Activated CD8-positive, alpha-beta memory T cell treated with anti-CD3 and anti-CD28 coated beads for 4 hours (primary cell): ENCODE measurements at places on chromosomes 3 and 15.

DNA sequence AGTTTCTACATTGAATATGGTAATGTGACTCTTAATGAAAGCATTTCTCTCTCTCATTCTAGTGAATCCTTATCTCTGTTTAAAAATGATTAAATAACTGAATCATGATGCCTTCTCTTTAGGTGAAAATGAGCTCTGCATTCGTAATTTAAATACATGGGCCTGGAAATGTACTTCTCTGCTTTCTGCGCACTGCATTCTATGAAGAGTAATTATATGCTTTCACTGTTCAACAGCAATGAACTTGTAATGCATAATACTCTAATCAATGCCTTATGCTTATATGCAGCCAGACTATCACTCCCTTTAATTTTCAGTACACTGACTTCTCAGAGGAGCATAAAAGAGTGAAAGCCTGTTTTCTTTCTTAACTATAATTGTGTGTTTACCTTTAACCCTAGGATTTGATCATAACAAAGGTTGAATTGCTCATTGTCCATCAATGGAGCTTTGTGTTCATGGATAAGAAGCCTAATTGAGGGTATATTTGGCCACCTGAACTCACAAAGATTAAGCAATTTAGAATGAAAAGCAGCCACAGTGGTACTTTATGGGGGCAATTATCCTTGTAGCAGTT is 330.8 kb upstream of the PDZRN3 start:
- no peak for DNase-seq

DNA sequence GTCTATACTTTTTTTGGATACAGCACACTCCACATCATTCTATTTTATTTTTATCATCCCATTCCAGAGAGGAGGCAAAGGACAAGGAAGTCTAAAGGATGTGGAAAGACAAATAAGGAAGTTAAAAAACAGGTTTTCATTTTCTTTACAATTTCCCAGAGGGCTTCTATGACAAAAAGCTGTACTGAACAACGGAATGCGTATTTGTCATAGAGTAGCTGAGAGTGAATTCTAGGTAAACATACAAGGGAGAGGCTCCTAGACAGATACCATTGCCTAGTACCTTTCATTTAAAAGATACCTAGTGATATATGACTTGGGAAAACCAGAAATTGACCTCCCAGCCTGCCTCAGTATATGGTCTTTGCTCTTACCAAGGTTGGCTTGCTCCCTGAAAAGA is 341.7 kb downstream of the FHIT start:
- DNase-seq: no peak

DNA sequence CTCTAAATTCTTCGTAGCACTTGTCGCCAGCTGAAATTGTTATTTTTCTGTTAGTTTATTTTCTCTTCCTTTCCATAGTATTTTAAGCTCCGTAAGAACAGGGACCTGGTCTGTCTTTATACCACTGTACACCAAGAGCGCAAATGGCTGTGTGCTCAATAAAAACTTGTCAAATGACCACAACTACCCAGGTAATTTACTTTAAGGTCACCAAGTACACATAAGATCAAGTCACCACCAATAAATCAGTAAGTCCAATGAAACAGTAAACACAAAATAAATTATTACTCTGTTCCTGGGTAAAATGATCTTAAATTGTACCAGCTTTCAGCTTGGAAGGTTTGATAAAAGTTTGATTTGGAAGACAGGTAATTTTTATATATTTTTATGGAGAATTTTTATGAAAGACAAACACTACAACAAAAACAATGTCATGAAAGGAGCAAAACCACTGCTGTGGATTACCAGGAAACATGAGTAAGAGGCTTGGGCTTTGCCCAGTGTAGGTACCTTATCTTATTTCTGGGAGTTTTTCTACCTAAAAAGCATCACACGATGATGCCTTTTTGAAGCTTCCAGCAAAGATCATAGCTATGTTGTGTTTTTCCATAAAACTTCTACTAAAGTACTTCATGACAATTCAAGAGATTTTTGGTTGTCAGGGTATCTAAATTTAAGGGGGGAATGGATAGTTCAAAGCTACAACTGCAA is 406.8 kb downstream of the SHQ1 start:
- no peak for DNase-seq

DNA sequence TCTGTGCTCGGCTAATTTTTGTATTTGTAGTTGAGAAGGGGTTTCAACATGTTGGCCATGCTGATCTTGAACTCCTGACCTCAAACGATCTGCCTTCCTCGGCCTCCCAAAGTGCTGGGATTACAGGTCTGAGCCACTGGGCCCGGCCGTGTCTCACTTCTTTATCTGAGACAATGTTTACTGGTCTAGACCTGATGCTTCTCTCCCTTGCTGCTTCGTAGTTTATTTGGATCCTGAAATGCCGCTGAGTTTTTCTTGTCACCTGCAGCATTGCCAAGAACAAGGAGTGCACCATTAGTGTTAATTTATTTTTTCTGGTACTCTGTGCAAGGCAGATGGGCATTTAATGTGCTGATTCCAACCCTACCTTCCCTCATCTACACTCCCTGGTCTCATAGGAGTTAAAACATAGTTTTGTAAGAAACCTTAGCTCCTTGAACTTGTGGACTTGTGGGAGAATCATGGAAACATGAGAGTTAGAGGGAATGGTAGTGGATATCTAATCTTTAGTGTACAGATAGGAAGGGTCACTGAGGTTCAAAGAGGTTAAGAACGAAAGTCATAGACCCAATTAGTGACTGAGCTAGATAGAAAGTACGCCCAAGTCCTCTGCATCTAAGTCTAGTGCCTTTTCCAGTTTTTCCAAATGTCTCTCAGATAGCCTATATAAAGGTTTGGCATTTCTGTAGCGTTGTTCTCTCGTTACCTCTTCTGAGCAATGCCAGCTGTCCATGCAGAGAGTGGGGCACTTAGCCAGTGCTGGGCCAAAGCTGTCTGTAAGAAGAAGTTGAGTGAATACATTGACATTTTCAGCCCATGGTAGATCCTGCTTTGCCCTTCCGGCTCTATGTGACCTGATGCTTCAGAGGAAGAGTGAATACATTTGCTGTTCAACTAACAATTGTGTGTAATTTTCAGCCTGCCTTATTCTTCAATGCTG is 244.1 kb downstream of the LPP start:
- DNase-seq: no peak

DNA sequence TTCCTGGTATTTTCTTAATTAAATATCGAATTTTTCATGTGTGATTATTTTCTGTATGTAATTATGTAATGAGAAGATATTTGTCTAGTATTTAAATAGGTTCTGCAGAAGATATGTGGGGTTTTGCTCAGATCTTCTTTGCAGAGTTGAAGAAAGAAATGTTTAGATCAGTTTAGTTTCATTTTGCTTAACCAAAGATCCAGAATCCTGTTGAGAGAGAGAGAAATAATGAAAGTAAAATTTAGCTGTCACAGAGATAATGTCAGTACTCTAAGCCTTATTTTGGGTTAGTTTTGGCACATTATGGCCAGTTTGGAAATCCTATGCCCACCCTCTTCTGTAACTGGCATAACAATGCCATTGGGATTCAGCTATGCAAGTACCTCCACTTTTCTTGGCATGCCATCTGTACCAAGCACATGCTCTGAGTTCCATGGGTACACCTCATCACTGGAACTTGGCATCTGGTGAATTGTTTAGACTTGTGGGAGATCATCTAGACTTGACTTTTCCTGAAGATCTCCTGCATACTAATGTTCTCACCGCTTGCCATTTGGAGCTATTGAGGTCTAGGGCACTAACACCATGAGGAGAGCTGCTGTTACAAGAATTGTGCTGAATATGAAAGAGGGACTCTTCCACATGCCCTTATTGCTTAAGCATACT is 30.9 kb downstream of the PLSCR1 start:
- DNase-seq: no peak

DNA sequence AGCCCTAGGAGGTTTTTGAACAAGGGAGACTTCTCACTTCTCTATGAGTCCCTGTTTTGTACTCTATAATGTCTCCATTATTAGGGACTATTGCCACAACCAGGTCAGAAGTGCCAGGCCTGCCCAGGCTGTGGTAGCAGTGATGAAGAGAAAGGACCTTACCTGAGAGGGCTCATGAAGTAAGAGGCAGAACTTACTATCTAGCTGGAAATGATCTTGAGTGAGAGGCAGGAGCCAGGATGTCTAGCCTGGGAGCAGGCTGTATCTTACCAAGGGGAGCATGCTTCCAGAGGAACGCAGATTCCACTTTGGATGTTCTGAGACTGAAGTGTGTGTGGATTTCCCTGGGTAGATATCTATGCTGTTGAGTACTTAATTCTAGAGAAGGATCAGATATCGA is 93.3 kb downstream of the RPL39L start:
- DNase-seq: no peak

- DNase-seq: no peak
Measured at GRCh38 chr3:143910756-143911155, 60.9 kb upstream of the DIPK2A start.

DNA sequence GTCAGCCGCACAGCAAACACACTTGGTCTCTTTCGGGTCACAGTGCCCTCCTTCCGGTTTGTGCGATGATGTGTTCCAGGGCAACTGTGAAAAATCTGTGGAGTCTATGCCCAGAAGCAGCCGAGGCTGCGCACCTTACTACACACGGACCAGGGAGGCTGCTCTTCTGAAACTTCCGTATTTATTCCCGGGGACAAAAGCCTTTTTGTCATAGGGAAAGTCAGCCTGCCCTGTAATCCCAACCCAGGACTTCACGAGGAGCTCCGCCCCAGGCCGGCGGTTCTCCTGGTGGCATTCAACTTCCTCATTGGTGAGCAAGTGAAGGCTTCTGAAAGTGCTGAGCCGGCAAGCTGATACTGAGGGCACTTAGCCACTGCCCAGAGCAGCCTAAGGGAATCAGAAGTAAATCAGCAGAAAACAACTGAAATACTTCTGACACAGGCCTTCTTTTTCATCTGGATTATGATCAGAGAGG is 126.5 kb downstream of the FMN1 start:
- DNase-seq: no peak

GRCh38 chr3:172076212-172076611 is 36.8 kb downstream of the FNDC3B start:
- DNase-seq: no peak

- no peak for DNase-seq
Measured at GRCh38 chr3:95154766-95155165, 1091.9 kb downstream of the NSUN3 start.

GRCh38 chr3:49929291-49930167 is at the start of gene MON1A:
MON1A (minus strand) TSS chr3:49929811; CDS start chr3:49913346, 16,465 bp downstream.
- DNase-seq: peak; percentile 78

- no peak for DNase-seq
Measured at GRCh38 chr3:115194476-115194875, 47.4 kb upstream of the ZBTB20 start.

GRCh38 chr3:16484216-16484615 is 29.3 kb downstream of the RFTN1 start:
- no peak for DNase-seq

- no peak for DNase-seq
Measured at GRCh38 chr3:14587740-14588360, 47.7 kb upstream of the GRIP2 start.

DNA sequence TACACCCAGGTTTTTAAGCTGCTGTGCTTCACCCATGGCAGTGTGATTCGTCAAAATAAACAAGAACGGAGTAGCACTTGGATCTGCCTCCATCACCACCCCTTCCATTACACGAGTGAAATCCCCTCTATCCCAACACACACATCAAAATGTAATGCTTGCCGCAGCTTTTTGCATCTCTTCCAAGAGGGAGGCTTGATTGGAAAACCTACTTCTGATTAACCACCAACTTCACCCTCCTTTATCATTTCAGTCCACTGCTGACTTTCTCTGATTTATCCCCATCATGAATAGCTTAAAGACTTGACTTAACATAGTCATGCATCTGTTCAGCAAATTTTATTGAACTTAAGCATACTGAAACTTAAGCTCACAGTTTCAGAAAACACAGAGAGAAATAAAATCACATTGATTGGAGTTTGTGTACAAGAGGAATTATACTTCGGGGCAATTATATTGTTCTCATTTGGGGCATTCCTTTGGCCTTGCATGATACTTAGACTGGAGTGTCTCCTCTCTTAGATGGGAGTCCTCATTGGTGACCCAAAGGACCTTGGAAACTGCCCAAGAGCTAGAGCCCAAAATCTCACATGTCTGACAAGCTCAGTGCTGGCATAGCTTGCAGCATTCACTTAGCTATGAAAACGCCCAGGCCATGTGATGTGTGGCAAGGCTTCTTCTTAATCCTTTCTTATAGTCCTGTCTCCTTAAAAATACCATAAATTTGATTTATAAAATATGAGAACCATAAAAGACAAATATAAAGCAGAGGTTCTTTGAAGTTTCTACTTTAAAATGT is 124.3 kb upstream of the UMPS start:
- DNase-seq: no peak

- no peak for DNase-seq
Measured at GRCh38 chr3:20023623-20024405, 11.8 kb upstream of the PP2D1 start.

GRCh38 chr15:81278306-81279029 is 45.5 kb downstream of the STARD5 start:
- no peak for DNase-seq

DNA sequence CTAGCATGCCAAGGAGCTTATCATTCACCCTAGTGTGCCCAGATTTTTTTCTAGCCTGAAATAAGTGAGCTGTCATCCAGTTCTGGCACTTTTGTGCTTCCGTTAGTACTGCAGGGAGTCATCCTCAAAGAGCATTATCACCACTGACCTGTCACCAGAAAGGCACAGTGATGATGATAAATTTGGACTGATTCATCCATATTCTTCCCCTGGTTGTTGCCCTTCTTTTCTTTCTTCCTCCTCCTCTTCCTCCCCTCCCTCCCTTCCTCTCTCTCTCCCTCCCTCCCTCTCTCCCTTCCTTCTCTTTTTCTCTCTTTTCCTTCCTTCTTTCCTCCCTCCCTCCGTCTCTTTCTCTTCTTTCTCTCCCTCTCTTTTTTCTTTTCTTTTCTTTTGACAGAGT is 21.3 kb downstream of the SLC35G2 start:
- DNase-seq: no peak

GRCh38 chr15:80643431-80643951 is 51.6 kb upstream of the ABHD17C start:
- no peak for DNase-seq

DNA sequence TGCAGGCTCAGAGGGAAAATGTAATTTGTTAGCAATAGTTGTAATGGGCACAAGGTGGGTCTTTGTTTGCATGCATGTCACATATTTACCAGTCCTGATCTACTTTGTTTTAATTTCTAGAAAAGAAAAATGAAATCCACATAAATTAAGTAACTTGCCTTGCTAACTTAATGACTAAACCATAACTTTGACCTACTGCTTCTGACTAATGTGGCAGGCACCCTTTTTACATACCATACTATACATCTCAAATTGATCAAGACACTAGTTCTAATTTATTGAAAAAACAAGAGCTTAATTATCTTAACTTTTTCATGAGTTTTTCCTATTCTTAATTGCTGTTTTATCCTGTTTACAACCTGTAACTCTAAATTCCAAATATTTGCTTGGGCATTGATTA is 93.2 kb downstream of the ATP11B start:
- no peak for DNase-seq

GRCh38 chr3:138188013-138188730 is 1.1 kb downstream of the ARMC8 start:
- DNase-seq: no peak
